ENCODE measurements at places on chromosomes 16 and 17. TPM values are rescaled to one million over a fixed set of nuclear protein-coding genes. Genes with fewer than 3 reads are reported as not detected.

CCL4 gene
- polyA plus RNA-seq: 0.76 TPM

INCA1 gene
- polyA plus RNA-seq: 5.0 TPM

PTX4 gene
- 0.53 TPM for polyA plus RNA-seq

NFATC2IP gene
- 29.3 TPM for polyA plus RNA-seq

KCNJ12 gene
- polyA plus RNA-seq: 13.8 TPM

WIPI1 gene
- polyA plus RNA-seq: 39.9 TPM

KRTAP16-1 gene
- not detected for polyA plus RNA-seq

TACO1 gene
- 18.2 TPM for polyA plus RNA-seq

TPSD1 gene
- 0.49 TPM for polyA plus RNA-seq

ZFPM1 gene
- polyA plus RNA-seq: 1.8 TPM

IL21R gene
- 0.20 TPM for polyA plus RNA-seq
